Kidney (tissue), 22 donors: ENCODE measurements at places on chromosomes 5 and 9. TPM values are rescaled to one million over a fixed set of nuclear protein-coding genes. Genes with fewer than 3 reads are reported as not detected.

DNA sequence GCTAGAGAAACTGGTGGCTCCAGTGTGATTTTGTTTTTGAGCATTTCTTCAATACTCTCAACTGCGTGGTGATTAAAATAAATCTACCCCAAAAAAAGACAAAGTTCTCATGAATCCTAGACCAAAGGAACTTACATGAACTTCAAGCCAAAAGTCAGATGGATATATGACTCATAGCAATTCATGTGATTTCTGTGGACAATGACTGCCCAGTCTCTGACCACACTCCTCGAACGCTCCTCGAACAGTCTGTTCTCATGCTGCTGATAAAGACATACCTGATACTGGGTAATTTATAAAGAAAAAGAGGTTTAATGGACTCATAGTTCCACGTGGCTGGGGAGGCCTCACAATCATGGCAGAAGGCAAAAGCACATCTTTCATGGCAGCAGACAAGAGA, 46.4 kb upstream of the CEP78 start:
- no peak for DNase-seq

- DNase-seq = no peak
These were observed 129.8 kb downstream of the NXNL2 start for GRCh38 chr9:88664773-88665172.

DNA sequence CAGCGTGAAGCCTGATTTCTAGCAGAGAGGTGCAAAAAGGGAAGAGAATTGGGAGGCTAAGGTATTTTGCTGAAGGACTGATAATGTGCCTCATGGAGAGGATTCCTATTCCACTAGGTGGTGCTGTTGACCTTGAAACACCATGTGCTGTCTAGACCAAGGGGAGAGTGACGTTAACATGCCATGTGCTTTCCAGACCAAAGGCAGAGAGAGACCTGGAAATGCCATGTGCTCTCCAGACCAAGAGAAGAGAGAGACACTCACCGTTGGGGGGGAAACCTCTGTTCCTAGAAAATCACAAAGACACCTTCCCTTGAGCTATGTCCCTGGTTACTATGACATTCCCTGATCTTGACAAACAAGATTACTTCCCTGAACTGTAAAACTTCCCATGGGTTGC, 286.0 kb upstream of the TUSC1 start:
- peak; percentile 16 for DNase-seq

DNA sequence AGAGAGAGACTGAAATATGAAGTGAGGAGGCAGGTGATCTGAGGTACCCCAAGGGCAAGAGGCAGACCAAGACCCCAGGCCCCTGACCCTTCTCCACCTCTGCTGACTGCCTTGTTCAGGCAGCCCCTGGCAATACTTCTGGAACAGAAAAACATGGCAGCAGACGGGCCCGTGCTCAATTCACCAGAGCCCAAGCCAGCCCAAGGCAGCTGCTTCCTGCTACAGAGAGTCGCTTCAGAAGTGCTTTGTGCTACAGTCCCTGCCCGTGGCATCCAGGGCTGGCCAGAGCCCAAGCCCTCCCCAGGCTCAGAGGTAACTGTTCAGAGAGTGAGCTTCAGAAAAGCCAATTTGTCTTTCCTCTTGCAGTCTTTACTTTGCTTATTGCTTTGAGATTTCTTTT, 151.4 kb upstream of the FSTL4 start:
- no peak for DNase-seq

Gene RAPGEF1
- 79.7 TPM for total RNA-seq

- DNase-seq = no peak
These were observed 25.0 kb upstream of the ITGA2 start for GRCh38 chr5:52964138-52964537.

GRCh38 chr5:137563646-137564397, 64.7 kb upstream of the SPOCK1 start:
- peak; percentile 42 for DNase-seq

DNA sequence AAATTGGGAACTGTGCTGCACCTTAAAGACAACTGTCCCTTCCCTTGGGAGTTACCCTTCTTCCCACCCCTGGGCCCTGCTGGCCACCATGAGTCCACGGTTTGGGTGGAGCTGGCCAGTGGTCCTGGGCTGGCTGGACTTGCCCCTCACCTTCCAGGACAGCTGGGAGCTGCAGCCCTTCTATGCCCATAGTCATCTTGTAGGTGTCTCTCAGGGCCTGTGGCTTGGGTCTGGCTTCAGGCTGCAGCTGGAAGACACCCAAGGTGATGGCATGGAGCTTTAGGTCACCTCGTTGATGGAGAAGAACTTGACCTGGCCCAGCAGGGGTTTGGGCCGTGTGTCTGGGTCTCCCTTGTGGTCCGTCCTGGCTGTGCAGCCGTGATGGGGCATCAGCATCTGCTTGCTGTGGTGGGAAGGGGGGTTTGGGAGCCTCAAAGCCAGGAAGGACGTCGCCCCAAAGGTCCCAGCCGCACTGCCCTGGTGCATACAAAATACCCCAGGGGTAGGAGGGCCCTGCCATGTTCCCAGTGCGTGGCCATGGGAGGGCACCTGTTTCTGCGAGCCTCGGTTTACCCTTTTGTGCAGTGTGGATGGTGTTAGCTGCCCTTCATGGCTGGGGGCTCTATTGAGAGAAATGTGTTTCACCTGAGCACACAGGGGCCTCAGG, 8.9 kb downstream of the WNK2 start:
- DNase-seq = no peak

DNA sequence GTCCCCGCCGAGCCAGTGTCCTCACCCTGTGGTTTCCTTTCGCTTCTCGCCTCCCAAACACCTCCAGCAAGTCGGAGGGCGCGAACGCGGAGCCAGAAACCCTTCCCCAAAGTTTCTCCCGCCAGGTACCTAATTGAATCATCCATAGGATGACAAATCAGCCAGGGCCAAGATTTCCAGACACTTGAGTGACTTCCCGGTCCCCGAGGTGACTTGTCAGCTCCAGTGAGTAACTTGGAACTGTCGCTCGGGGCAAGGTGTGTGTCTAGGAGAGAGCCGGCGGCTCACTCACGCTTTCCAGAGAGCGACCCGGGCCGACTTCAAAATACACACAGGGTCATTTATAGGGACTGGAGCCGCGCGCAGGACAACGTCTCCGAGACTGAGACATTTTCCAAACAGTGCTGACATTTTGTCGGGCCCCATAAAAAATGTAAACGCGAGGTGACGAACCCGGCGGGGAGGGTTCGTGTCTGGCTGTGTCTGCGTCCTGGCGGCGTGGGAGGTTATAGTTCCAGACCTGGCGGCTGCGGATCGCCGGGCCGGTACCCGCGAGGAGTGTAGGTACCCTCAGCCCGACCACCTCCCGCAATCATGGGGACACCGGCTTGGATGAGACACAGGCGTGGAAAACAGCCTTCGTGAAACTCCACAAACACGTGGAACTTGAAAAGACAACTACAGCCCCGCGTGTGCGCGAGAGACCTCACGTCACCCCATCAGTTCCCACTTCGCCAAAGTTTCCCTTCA, 1.4 kb downstream of the GLIS3 start:
- peak; percentile 80 for DNase-seq

DNA sequence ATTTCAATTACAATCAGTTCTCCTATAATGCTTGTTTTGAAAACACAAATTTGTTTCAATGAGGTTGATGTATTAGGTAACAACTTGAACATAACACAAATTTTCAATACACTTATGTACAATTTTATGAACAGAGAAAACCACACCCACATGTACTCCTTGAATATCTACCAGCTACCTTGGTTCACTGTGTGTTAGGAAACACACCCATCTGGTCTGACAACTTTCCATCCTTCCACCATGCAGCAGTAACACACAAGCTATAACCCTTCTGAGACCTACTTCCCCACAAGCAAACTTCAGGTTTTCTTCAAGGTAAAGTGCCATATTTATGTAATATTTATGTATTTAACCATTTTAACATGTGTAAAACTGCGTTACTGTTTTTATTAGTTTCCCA, 36.4 kb upstream of the UBQLN1 start:
- DNase-seq = no peak

GRCh38 chr9:87733273-87734052, 7.5 kb downstream of the CTSL start:
- DNase-seq = no peak

Gene NIM1K
- 0.60 TPM for total RNA-seq

DNA sequence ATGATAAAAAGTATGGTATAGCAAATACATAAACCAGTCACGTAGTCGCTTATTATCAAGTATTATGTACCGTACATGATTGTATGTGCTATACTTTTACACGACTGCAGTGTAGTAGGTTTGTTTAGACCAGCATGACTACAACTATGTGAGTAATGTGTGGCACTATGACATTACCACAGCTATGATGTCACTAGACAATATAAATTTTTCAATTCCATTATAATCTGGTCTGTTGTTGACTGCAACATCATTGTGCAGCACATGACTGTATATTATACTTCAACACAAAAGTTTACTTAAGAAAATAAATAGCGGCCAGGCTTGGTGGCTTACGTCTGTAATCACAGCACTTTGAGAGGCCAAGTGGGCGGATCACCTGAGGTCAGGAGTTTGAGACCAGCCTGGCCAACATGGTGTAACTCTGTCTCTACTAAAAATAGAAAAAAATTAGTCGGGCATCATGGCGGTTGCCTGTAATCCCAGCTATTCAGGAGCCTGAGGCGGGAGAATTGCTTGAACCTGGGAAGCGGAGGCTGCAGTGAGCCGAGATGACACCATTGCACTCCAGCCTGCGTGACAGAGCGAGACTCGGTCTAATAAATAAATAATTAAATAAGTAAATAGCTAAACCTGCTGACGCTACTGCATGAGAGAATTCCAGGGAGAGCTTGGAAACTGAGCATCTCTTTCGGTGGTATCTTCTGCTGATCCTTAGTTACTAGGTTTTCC, 24.6 kb upstream of the JADE2 start:
- no peak for DNase-seq

GRCh38 chr5:107418071-107418470, 252.7 kb downstream of the EFNA5 start:
- DNase-seq = no peak

Gene GFPT2
- total RNA-seq = 15.9 TPM

DNA sequence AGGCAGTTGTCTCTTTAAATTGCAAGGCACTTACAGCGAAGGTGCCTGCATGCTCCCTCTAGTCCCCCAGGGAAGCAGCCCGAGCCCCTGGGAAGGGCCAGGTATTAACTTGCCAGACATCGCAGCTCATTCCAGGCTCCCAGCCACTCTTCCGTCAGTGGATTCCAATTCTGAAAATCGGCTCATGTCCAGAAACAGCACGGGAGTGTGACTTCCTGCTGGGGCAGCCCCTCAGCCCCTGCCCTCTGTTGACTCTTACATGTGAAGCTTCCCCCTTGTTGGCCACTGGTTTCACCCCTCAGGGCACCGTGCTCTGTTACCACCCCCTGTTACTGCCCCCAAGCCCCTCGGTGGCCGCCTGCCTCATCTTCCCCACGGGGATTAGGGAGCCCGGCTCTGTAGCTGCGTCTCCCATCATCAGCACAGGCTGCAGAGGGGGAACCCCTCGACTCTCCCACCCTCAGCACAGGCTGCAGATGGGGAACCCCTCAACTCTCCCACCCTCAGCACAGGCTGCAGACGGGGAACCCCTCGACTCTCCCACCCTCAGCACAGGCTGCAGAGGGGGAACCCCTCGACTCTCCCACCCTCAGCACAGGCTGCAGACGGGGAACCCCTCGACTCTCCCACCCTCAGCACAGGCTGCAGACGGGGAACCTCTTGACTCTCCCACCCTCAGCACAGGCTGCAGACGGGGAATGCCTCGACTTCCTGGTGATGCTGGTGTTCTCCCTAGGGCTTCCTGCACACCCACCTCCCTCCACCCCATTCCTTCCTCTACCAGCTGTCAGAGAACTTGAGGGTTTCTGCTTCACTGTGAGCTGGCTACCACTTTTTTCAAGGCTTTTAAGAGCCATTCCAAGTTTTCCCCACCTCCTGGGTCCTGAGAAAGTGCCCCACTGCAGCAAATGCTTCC, 11.1 kb upstream of the CACNA1B start:
- no peak for DNase-seq

- DNase-seq = no peak
These were observed 1009.8 kb downstream of the DNAH5 start for GRCh38 chr5:12934722-12935121.

DNA sequence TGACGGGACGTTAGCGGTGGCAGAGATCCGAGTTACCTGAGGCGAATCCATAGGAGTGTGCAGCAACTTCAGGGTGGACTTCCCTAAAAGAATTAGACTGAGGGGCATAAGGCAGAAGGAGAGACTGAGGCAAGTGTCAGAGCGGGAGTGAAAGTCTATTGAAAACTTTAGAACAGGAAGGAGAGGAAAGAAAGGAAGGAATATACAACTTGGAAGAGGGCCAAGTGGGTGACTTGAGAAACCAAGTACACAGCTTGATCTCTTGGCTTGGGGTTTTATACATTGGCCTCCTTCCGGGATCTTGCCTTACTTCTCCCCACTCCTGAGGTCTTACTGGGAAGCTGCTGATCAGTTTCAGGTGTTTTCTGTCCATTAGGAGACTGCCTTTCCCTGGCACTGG, 84.9 kb downstream of the SNX18 start:
- DNase-seq = no peak

- no peak for DNase-seq
These were observed 115.6 kb downstream of the GPR21 start for GRCh38 chr9:123149067-123149466.

Gene FCN1
- total RNA-seq = 13.0 TPM

Gene HMGCS1
- total RNA-seq = 55.1 TPM

GRCh38 chr9:13268469-13268868, 11.0 kb downstream of the MPDZ start:
- DNase-seq = no peak

Gene MEGF9
- 20.4 TPM for total RNA-seq

Gene WWC1
- total RNA-seq = 174 TPM

GRCh38 chr5:146076455-146076854, 28.9 kb downstream of the PLAC8L1 start:
- DNase-seq = no peak

Gene EFCAB9
- not detected for total RNA-seq

Gene FSD1L
- 13.2 TPM for total RNA-seq

GRCh38 chr9:17656889-17657288, 78.0 kb downstream of the SH3GL2 start:
- DNase-seq = no peak

Gene SH3GL2
- 3.1 TPM for total RNA-seq

GRCh38 chr9:122133263-122133983, 26.2 kb downstream of the NDUFA8 start:
- no peak for DNase-seq

GRCh38 chr5:90882448-90882847, 323.9 kb downstream of the ADGRV1 start:
- no peak for DNase-seq
